ENCODE measurements at places on chromosomes 2 and 18. TPM values are rescaled to one million over a fixed set of nuclear protein-coding genes. Genes with fewer than 3 reads are reported as not detected.

C2orf66 gene
- 0.31 TPM for polyA plus RNA-seq

SP140 gene
- 0.68 TPM for polyA plus RNA-seq

LDAH gene
- polyA plus RNA-seq, result 42.2 TPM

GTF2A1L gene
- not detected for polyA plus RNA-seq

SLC30A3 gene
- polyA plus RNA-seq, result 5.5 TPM

PRSS56 gene
- polyA plus RNA-seq, result not detected

ST3GAL5 gene
- 10.4 TPM for polyA plus RNA-seq

SERPINB10 gene
- 0.06 TPM for polyA plus RNA-seq

MALL gene
- 14.2 TPM for polyA plus RNA-seq

CYP26B1 gene
- 16.8 TPM for polyA plus RNA-seq

SERPINB13 gene
- polyA plus RNA-seq, result not detected

CRYBA2 gene
- not detected for polyA plus RNA-seq

COL4A4 gene
- polyA plus RNA-seq, result 64.2 TPM

ANKRD39 gene
- polyA plus RNA-seq, result 9.0 TPM

TMEM178A gene
- 74.1 TPM for polyA plus RNA-seq

DNA sequence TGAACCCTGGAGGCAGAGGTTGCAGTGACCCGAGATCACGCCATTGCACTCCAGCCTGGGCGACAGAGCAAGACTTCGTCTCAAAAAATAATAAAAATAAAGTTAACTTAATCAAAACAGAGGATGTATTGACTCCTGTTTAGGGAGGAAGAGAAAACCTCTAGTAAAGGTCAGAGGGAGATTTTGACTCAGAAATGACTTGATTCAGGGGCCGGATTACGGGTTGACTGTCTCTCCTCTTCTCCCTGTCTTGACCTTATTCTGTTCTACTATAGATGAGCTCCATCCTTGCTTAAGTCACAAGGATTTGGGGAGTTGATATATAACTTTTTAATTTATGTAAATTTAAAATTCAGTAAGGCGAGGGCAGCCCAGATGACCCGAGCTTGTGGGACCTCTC is 71.0 kb downstream of the COX7A2L start:
- DNase-seq, result no peak

GRCh38 chr2:31241625-31242270 is 7.8 kb downstream of the EHD3 start:
- no peak for DNase-seq

DNA sequence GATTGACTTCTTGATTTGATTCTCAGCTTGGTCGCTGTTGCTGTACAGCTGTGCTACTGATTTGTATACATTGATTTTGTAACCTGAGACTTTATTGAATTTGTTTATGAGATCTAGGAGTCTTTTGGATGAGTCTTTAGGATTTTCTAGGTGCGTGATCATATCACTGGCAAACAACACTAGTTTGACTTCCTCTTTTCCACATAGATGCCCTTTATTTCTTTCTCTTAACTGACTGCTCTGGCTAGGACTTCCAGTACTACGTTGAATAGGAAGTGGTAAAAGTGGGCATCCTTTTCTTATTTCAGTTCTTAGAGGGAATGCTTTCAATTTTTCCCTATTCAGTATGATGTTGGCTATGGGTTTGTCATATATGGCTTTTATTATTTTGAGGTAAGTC is 101.3 kb downstream of the OSBPL1A start:
- no peak for DNase-seq

- no peak for DNase-seq
Observed at GRCh38 chr18:37393221-37393827, 172.3 kb downstream of the CELF4 start.

DNA sequence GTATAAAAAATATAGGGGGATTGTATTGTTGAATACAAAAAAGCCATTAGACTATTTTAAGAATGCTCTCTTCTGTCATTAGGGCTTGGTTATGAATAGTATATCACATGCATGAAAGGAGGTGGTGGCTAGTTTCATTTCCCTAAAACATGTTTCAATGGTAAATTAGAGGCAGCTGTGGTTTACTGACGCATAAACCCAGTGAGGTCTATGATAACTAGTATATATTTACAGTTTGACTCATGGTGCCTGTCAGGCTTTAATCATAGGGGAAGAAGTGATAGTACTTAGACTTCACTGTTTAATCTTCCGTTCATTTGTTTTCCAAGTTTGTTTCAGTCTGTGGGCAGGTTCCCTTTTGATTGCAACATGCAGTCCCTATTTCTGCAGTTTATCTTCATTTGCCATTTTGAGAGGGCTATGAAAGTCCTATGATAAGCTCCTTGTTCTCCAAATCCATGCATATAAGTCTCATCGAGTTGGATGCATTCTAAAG is 55.1 kb upstream of the MAP4K3 start:
- no peak for DNase-seq

DNA sequence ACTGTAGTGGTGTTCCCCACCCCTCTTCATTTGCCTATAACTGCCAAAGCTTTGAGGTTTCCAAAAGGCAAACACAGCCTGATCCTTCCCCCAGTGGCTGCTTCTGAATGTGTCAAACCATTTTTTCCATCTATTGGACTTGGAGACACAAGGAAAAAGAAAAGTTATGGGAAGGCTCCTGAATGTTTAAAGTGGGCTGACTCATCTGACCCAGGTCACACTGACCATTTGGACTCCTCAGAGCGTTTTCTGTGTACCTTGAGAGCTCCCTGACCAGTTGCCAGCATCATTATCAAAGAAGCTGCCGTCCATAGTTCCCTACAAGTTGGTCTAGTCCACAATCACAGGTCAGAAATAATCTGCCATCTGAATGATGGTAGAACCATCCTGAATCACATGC is 123.4 kb upstream of the COL3A1 start:
- DNase-seq, result no peak

GRCh38 chr2:33307659-33308270 is 168.7 kb upstream of the RASGRP3 start:
- DNase-seq, result no peak

GRCh38 chr2:229882583-229882982 is 39.2 kb downstream of the TRIP12 start:
- no peak for DNase-seq

DNA sequence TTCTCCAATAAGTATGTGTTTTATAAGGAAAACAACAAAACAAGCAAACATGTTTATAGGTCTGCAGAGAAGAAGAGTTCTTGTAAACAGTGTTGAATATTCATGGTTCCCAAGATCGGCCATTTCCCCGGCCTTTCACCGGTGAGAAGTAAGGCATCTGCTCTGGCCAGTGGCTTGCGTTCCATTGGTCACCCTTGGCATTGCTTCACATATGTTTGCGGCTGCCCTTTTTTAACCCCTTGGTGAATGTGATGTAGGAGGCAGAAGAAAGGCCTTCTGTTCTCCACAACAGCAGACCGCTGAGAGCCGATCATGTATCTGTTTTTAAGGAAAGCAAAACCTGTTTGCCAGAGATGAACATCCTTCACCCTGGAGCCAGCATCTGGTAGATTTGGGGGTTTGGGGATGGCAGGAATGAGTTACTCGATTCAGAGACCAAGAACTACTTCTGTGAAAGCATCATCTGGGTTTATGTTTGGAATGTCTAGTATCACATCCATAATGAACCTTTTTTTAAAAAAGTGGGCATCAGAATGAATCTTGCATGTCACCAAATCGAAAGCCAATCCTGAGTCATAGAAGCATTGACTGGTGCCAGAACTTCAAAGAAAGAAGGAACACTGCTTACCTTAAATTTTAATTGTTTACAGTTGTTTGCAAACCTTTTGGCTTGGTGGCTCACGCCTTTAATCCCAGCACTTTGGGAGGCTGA is 112.3 kb downstream of the AGAP1 start:
- DNase-seq, result no peak

GRCh38 chr2:122132147-122132691 is 376.8 kb downstream of the TSN start:
- no peak for DNase-seq

- no peak for DNase-seq
Observed at GRCh38 chr18:32470460-32470713, 295 bp downstream of the GAREM1 start.

DNA sequence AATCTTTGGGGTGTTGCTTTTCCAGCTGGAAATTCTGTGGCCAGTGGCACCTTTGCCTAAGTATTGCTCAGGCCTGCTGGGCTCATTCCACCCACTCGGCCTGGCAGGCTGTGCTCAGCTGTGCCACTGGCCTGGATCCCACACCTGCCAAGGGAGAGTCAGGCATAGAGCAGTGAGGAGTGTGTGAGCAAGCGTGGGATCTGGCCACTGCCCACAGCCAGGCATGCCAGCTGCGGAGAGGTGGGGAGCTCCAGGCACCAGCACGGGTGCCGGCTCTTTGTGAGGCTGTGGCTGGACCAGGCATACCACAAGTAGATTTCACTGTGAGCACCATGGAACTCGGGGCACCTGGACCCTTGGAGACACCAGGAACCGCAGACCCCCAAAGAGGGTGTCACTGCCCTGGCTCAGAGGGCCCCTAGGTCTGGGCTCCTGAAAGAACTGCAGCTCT is 118.1 kb upstream of the MAP2 start:
- no peak for DNase-seq

- no peak for DNase-seq
Observed at GRCh38 chr2:13481201-13481600, 764.5 kb downstream of the TRIB2 start.

GRCh38 chr2:202337151-202337550 is 39.0 kb upstream of the BMPR2 start:
- DNase-seq, result no peak

GRCh38 chr2:84856787-84857186 is 24.1 kb downstream of the TRABD2A start:
- no peak for DNase-seq

DNA sequence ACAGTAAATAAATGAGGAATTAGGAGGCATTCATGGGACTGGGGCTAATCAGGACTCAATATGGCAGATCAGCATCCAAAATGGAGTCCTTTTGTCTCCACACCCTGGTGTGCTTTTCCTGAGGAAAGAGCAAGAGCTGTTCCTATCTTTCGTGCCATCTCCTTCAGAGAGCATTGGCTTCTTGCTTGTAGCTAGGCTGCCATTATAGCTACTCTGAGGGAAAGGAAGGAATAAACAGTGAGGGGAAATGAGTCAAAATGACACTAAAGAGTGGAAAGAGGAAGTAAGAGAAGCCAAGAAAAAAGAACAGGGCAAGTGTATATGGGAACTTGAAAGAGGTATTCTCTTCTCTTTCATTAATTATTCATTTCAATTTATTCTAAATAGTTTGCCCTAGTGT is 8.4 kb upstream of the NMI start:
- no peak for DNase-seq

DNA sequence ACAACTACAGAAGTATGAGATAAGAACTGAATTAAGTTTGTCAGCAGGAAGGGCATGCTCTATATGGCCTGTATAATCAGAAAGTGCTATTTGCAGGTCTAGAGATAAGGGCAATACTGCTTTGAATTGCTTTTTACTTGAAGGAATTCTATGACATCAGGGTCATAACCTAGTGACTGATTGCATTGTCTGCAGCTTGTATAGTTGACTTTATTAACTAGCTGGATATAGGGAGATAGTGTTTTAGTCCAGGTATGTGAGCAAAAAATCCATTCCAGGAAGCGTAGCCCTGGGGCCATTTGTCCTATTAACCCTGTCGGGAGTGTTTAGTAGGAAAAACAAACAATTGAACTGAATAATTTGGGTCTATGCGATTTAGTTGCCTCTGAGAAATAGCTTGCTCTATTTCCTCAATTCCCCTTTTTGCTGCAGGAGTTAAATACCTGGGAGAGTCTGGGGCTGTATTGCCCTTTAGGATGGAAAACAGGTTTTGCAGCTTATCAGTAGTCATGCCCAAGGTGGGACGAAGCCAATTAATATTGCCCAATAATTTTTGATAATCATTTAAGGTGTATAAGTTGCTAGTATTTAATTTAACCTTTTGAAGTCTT is 30.0 kb downstream of the HTR2B start:
- no peak for DNase-seq

DNA sequence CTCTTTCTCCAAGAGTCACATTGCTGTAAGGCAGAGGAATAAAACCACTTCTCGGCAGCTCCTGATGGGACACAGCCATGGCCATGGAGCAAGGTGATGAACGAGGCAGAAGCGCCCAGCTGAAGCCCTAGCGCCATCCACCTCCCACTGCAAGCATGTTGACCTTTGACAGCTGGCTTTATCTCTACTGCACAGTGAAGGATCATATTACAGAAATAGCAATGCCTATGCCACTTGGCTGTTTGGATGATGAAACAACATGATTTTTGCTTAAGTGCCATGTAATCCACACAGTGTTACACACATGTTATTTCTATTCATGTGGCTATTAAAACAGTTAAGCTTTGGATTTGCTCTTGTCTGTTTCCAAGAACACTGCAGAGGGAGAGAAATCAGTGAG is 167.7 kb downstream of the VAPA start:
- DNase-seq, result no peak

GRCh38 chr2:51758081-51758480 is 726.1 kb upstream of the NRXN1 start:
- no peak for DNase-seq

DNA sequence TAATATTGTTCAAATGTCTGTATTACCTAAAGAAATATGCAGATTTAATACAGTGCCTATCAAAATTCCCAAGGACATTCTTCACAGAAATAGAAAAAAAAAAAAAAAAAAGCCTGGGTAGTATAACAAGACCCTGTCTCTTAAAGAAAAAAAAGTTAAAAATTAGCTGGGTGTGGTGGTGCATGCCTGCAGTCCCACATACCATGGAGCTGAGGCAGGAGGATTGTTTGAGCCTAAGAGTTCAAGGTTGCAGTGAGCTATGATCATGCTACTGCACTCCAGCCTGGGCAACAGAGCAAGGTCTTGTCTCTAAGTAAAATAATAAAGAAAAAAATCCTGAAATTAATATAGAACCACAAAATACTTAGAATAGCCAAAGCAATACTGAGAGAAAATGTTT is 51.9 kb downstream of the SLC16A14 start:
- no peak for DNase-seq

DNA sequence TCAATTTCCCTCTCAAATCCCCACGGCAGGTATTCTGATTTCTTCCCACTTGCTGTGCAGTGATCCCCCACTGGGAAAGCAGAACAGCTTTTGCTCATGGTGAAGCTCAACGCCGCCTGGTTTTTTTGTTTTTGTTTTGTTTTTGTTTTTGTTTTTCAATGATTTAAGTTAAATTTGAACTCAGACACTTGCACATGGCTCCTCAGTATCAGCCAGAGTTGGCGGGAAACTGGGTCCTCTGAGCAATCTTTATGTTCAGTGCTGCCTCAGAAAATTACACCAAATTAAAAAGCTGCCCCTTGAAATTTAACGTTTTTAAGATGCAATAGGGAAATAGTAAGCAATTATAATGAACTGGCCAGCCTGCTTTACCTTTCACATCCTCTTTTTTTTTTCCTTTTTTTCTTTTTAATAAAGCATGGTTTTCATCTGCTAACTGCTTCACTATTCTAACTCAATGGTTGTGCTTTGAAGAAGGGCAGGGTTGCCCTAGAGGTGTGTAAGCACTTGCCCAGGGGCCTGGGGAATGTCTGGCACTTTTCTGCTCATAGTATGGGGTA is 277.0 kb upstream of the HNRNPA3 start:
- DNase-seq, result no peak

GRCh38 chr2:220166616-220167015 is 539.2 kb downstream of the SLC4A3 start:
- no peak for DNase-seq

Data from right renal cortex interstitium (tissue), 3 donors.